ENCODE measurements at places on chromosomes 6 and 20.

- no peak for DNase-seq
Observed at GRCh38 chr20:11231742-11232648, 558.2 kb upstream of the JAG1 start.

GRCh38 chr20:5548107-5548506, 202.1 kb upstream of the SHLD1 start:
- no peak for DNase-seq

DNA sequence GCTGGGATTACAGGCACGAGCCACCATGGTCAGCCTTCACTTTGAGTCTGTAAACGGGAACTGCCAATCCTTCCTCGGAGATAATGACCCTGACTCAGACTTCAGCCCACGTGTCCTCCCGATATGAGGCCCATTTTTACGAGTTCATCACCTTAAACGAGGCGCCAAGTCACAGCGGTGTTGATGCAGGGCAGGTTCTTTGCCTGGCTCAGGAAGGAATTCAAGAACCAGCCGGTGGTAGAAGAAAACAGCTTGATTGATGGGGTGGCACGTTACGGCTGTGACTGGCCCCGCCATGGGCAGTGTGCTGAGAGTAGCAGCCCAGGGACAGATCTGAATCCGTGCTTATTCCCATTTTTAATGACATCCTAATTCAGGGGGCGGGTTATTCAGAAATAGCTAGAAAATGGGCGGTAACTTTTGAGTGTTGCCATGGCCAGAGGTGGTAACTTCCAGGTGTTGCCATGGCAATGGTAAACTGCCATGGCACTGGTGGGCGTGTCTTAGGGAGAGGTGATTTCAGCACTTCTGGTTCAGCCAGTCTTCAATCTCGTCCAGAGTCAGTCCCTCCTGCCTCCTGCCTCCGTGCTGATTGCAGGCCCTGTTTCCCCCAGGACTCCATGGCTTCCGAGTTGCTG, 9.1 kb upstream of the MAP1LC3A start:
- DNase-seq, result no peak

GRCh38 chr6:30902709-30903108, 5.3 kb upstream of the GTF2H4 start:
- DNase-seq, result no peak

DNA sequence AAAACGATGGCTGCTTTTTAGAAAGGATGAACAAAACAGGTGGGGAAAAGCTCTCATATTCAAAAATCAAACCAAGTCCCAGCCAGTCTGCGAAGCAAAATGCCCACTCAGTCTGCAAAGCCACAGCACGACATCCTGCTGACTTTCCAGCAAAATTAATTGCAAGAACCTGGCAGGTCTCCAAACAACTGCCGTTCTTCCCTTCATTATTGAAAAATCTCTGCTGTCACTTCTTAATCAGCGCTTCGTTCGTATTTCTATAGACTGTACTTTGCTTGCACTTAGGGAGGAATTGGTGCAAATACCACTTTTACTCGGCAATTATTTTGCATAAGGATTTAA, 222.4 kb downstream of the CBLN4 start:
- DNase-seq, result no peak

GRCh38 chr6:45896783-45897441, 118.7 kb downstream of the CLIC5 start:
- no peak for DNase-seq

- DNase-seq, result no peak
Observed at GRCh38 chr6:145155411-145155810, 579.9 kb downstream of the EPM2A start.

GRCh38 chr6:63295553-63296194, 24.1 kb downstream of the LGSN start:
- no peak for DNase-seq

GRCh38 chr6:152380351-152380767, 256.8 kb downstream of the SYNE1 start:
- no peak for DNase-seq
